ENCODE measurements at places on chromosomes 7 and 10.

- DNase-seq: no peak
- H3K27me3 ChIP-seq: no peaks in the 10 kb centered on the region
- H3K27ac ChIP-seq: no peak overlapping the region
- H3K4me1 ChIP-seq: peaks cover 32% of the 10 kb centered on the region
Observed at GRCh38 chr7:108078211-108078673, 51.9 kb downstream of the LAMB4 start.

GRCh38 chr7:141071855-141072547 is 1.9 kb upstream of the TMEM178B start:
- H3K36me3 ChIP-seq: no peaks in the 10 kb centered on the region
- DNase-seq: no peak
- no peak overlapping the region for H3K27ac ChIP-seq

GRCh38 chr7:84495128-84495527 is 300.5 kb upstream of the SEMA3A start:
- no peaks in the 10 kb centered on the region for H3K27me3 ChIP-seq
- no peak for DNase-seq
- H3K36me3 ChIP-seq: no peaks in the 10 kb centered on the region
- H3K4me3 ChIP-seq: no peak overlapping the region
- no peak overlapping the region for H3K27ac ChIP-seq

DNA sequence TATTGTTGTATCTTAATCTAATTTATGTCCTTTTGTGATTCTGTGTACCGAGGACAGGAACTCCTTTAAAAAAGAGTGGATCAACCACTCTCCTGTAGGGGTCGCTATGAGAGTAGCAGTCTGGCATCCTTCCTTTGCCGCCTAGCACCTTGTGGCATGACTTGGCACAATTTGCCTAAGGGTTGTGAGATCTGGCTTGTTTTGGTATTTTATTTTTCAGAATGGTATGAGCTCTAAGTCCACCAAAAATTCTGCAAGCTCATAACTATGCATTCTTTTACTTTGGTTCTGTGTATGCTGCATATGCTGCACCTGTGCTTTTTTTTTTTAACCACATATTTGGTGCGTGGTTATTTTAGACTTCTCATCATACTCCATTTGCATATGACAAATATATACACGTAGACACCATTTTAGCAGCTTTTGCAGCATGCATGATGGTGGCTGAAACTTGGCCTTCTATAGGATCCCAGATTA is 112.8 kb downstream of the CDK14 start:
- H3K4me3 ChIP-seq: no peak overlapping the region
- no peak for DNase-seq
- H3K36me3 ChIP-seq: no peaks in the 10 kb centered on the region
- H3K27ac ChIP-seq: no peak overlapping the region
- H3K27me3 ChIP-seq: no peaks in the 10 kb centered on the region
- peaks cover 38% of the 10 kb centered on the region for H3K4me1 ChIP-seq

- H3K27me3 ChIP-seq: no peaks in the 10 kb centered on the region
- no peak overlapping the region for H3K4me3 ChIP-seq
- no peak for DNase-seq
- H3K36me3 ChIP-seq: no peaks in the 10 kb centered on the region
- no peak overlapping the region for H3K27ac ChIP-seq
Observed at GRCh38 chr7:38704041-38704547, 72.9 kb upstream of the AMPH start.

DNA sequence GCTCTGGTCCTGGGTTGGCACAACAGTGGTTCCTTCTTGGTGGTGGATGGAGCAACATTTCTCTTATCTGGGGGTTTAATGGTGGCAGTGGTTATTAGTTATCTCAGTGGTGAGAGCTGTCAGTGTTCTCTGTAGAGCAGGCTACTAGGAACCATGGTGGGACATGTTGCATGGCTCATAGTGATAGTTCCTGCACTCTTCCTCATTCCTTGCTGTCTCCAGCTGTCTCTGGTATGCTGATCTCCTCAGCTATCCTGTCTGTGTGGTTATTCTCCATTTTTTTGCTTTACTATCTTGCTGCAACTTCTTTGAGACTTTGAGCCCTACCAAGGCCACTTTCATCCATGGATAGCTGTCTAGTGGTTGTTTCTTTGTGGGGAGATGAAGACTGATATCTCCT is 44.0 kb downstream of the CCDC7 start:
- H3K36me3 ChIP-seq: peaks cover 27% of the 10 kb centered on the region
- H3K4me3 ChIP-seq: no peak overlapping the region
- no peak overlapping the region for H3K27ac ChIP-seq
- H3K4me1 ChIP-seq: no peaks in the 10 kb centered on the region
- H3K27me3 ChIP-seq: no peaks in the 10 kb centered on the region

DNA sequence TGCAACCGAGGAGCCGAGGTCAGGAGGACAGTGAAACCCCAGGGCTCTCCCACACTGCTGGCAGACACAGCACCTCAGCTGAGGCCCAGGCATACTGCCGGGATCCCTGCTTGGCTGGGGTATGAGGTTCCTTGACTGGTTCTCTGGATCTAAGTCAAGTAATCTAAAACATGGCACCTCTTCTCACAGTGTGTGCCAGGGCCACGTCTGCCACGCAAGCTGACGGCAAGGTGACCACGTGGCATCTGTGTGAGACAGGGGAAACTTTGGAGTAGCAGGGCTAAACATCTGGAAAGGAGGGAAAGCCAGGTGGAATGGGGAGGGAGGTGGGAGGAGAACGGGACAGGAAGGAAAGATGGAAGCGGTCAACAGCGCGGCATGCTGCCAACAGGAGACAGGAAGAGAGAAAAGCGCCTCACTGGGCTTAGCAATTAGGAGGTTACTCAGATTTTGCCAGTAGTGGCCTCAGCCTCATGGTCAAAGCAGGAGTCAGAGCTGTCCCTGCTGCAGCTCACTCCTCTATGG is 103.7 kb downstream of the CXCL12 start:
- no peaks in the 10 kb centered on the region for H3K27me3 ChIP-seq
- no peak overlapping the region for H3K4me3 ChIP-seq
- peak overlapping the region; percentile 8 for H3K27ac ChIP-seq
- no peaks in the 10 kb centered on the region for H3K36me3 ChIP-seq
- H3K4me1 ChIP-seq: no peaks in the 10 kb centered on the region

- no peaks in the 10 kb centered on the region for H3K4me1 ChIP-seq
- no peak for DNase-seq
- H3K27ac ChIP-seq: no peak overlapping the region
- no peak overlapping the region for H3K4me3 ChIP-seq
- no peaks in the 10 kb centered on the region for H3K27me3 ChIP-seq
Observed at GRCh38 chr10:117514971-117515370, 27.6 kb upstream of the EMX2 start.

DNA sequence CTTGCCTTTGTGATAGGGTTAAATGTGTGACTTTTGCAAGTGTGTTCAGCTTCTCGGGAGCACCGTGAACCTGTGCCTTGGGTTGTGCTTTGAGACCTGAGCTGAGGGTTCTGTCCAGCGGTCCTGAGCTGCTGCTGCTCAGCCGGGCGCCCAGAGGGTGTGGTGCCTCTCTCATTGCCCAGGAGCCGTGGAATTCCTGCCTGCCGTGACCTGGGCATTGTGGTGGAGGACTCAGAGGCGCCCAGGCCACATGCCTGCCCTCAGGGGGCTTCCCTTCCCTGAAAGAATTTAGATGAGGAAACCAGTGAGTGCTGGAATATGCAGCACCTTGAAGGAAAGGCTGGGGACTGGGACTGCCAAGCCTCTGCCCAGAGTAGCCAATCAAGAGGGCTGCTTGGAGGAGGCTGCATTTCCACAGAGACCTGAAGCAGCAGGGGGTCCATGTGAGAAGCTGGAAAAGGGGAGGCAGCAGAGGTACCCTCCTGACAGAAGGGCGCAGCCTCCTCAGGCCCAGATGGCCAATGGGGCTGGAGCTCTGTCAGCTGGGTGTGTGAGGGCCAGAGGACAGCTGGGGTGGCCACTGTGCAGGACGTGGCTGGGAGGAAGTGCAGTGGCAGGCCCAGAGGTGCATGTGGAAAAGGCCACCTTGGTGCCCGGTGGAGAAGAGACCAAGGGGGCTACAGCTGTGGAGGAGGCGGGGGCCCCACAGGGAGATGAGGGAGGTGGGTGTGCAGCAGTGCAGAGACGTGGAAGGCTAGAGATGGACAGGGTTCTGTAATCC is 107.3 kb downstream of the NKX6-2 start:
- no peak overlapping the region for H3K27ac ChIP-seq
- no peaks in the 10 kb centered on the region for H3K27me3 ChIP-seq
- no peaks in the 10 kb centered on the region for H3K4me1 ChIP-seq
- no peak overlapping the region for H3K4me3 ChIP-seq
- no peak for DNase-seq

Measured in esophagus muscularis mucosa (tissue), 4 donors.